ENCODE measurements at places on chromosomes 5 and 9.

- DNase-seq = no peak
These were observed 5.9 kb downstream of the LIX1 start for GRCh38 chr5:97136475-97136874.

DNA sequence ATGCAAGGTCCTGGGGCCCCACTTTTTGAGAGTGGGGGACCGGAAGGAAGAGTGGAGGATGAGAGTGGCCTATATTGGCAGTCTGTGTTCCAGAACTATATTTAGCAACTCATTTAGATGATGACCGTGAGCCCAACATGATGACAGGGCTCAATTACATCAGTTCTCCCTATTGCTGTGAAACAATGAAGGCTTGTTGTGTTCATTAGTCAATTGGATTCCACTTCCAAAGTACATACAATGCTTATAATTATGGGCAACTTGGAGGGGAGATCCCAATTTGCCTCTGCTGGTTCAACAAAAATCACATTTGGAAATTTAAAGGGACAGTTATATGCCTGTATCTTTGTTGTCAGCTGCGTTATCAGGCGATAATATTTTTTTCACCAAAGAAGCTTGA is 91.1 kb downstream of the TARS1 start:
- DNase-seq = no peak

GRCh38 chr9:121884057-121884541 is 209.0 kb downstream of the TTLL11 start:
- DNase-seq = no peak

- no peak for DNase-seq
These were observed 175.9 kb downstream of the ENC1 start for GRCh38 chr5:74464512-74465209.

- DNase-seq = no peak
These were observed 7.2 kb downstream of the STARD4 start for GRCh38 chr5:111505096-111505495.
